ENCODE measurements at places on chromosomes 16 and 17.

DNA sequence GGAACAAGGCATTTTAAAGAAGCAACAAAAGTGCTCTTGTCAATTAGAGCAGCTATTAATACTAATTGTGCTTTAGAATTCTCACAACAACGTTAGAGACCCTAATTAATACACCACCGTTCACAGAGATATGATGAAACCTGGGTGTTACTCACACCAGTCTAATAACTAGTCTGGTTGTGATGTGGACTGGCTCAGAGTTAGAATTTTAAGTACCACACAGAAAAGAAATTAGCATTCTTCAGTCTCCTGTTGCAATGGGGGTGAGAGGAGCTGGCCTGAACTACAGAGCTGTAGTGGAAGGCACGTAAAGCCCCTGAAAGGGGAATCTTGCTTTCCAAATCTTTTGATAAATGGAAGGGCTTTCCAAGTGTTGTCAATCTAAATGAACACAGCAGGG is 240.8 kb upstream of the TOX3 start:
- no peak for DNase-seq

DNA sequence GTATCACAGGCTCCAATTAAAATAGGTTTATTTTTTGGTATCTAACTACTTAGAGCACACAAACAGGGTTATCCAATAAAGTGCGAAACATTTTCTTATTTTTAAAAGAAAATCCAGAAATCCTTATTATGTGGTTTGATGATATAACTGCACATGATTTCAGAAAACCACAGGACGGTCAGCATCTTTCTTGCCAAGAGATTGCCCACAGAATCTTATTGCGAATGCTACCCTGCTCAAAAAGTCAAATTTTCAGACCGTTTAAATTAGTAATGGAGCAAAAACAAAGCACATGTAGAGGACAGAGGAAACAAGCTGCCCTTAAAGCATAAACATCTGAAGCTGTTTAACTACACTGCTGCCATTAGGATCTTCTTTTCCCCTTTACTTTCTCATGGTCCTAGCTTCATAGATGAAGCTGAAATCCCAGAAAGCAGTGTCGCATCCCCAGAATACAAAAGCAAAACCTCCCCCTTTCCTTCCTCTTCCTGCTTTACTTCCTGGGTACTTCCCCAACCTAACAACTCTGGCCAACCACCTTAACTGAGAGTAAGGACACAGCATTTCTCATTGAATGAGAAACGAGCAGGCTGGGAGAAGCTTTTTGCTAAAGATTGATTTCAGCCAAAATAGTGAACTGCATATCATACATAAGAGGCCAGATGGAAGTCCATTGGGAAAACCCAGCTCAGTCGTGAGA is 43.7 kb downstream of the CMTM4 start:
- DNase-seq = no peak

DNA sequence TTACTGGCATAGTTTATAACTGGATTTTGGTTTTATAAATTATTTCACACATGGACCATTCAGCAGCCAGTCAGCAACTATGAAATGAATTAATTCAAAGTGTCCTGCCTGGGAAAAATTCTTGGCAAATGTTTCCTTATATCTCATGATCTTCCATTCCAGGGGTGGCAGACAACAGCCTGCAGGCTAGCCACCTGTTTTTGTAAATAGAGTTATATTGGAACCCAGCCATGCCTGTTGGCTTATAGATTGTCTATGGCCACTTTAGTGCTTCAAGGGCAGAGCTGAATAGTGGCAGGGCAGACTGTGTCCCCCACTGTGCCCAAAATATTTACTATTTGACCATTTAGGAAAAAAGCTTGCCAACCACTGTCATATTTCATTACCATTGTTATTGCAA is 613.7 kb downstream of the TMEM114 start:
- no peak for DNase-seq

DNA sequence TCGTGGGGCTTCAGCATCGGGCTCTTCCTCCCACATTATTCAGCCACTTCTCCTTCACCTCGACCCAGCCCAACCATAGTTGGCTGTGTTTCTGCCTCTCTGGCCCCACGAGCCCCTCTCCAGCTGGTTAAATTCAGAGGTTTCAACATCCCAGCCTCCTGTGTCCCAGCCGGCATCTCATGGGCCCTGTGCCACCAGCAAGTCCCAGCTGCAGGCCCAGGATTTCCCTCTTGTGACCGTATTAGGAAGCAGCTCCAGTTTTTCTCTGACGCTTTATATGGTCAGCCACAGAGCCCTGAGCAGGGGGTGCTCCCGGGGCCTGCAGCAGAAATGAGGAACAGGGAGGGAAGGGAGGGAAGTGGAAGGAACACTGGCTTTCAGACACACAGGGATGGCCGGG is 27.4 kb downstream of the MYH11 start:
- peak; percentile 10 for DNase-seq

DNA sequence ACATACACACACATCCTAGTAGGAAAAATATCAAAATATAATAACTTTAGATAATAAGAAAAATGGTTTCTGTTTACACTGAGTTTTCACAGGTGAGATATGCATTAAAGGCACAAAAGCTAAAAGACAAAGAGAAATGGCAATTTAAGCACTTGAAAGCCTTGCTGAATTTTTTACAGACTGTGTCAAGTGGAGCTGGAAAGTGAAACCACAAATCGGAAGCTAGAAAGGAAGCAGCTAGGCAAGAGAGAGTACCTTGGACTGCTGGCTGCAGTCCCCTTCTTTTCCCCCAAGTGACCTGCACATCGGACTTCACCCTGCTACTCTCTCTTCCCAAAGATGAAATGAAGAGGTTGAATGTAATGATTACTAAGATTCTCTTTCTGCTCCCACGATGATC is 135.1 kb downstream of the CDH13 start:
- peak; percentile 12 for DNase-seq

- peak; percentile 81 for DNase-seq
These were observed 22.6 kb downstream of the GJD3 start for GRCh38 chr17:40341808-40342503.

- DNase-seq = no peak
These were observed 535.4 kb downstream of the CDH8 start for GRCh38 chr16:61500851-61501250.

- DNase-seq = no peak
These were observed 1.8 kb downstream of the SALL1 start for GRCh38 chr16:51149251-51149661.

GRCh38 chr17:8709006-8709405 is 35.6 kb downstream of the CCDC42 start:
- DNase-seq = no peak

- DNase-seq = no peak
These were observed 1400.1 kb downstream of the CDH8 start for GRCh38 chr16:60636117-60636516.

DNA sequence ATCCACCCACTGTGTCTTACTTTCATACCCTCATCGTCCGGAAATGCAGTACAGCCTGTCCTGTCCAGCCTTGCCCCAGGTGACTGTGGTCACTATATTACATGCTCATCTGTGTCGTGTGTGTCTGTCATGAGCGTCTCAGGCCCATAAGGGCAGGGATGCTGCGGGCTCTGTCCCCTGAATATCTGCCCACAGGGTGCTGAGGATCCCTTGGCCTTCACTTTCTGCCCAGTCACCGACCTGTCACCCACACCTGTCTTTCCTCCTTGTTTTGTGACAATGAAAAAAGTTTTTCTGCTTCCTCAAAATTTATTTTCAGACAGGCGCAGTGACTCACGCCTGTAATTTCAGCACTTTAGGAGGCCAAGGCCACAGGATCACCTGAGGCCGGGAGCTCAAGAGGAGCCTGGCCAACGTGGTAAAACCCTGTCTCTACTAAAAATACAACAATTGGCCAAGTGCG is 1.4 kb upstream of the CTRB1 start:
- no peak for DNase-seq

GRCh38 chr16:15770107-15770506 is 86.7 kb downstream of the MYH11 start:
- no peak for DNase-seq

DNA sequence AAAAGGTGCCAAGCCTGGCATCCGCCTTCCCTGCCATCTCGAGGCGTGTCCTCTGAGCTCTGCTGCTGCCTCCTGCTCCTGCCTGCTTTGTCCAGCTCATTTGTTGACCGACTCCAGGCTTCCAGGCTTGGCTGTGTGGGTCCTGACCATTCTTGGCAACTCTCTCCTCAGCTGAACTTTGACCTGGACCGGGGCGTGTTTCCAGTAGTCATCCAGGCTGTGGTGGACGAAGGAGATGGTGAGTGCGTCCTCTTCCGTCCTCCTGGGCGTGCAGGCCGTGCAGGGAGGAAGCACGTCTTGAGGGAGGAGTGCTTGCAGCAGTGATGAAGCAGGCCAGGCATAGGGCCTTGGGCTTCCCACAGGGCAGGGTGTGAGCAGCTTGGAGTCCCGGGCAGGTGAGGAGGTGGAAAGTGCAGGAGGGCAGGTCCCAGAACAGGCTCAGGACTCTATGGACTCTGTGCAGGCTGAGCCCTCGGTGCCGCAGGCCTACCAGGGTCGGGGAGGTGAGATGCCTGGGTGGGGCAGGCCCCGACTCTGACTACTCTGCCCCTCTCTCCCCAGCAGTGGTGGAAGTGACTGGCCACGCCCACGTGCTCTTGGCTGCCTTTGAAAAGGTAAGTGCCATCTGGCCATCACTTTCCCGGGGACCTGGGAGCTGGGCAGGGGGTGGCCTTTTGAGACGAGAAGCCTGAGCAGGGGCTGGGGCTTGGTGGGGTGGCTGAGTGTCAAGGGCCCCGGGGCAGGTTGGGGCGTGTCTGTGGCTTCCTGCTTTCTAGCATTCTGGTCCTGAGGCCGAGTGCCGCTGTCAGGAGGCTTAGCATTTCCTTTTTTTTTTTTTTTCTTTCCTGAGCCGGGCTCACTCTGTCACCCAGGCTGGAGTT is 28.6 kb upstream of the NUDT16L1 start:
- DNase-seq = peak; percentile 37

DNA sequence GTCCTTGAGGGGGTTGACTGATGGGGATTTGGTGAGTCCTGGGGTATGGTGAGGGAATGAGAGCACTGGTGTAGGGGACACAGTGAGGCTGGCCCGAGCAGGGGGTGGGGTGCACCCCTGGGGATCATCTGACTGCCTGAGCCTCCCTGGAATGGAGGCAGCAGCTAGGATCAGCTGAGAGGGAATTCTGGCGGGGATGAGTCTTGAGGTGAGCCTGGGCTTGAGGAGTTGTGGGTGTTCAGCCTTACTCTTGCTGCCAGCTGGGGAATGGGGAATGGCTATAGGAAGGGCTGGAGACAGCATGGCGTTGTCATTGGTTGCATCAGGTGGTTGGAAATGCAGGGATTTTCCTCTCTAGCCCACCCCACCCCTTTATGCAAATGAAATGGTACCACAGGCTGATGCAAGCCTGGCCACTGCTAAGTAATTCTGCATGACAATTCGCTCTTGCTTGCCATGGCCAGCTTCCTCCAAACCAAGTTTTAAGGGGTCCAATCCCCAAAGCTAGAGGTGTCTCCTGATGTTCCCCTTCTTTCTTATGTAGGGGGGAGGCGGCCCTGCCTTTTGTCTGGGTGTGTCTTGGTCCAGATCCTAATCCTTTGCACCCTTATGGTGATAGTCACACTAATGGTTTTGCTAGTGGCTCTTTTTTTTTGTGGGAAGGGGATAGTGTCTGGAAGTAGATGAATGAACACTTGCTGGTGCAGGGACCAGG is 7.5 kb downstream of the NFE2L1 start:
- DNase-seq = no peak

- DNase-seq = no peak
These were observed 14.5 kb upstream of the PRKCA start for GRCh38 chr17:66287911-66288310.

DNA sequence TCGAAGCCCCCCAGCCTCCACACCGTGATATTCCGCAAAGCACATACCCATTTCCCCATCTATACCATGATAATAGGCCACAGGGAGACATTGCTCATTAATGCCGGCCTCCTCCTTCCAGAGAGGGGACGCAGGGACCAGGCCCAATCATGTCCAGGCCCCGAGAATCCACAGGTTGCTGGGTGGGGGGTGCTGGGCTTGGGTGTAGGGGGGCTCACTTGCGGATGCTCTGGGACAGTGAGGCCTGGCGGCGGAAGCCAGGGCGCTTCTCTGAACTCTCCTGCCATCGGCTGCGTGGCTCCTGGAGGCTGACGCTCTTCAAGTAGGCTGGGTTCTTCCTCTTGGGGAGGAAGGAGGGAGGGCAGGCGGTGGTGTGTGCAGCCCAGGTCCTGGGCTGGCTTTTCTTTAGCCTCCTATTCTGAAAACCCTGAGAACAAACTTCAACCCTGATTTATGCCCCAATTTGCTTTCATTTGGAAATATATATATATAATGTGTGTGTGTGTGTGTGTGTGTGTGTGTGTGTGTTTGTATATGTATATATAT is 12.2 kb downstream of the AANAT start:
- DNase-seq = no peak

DNA sequence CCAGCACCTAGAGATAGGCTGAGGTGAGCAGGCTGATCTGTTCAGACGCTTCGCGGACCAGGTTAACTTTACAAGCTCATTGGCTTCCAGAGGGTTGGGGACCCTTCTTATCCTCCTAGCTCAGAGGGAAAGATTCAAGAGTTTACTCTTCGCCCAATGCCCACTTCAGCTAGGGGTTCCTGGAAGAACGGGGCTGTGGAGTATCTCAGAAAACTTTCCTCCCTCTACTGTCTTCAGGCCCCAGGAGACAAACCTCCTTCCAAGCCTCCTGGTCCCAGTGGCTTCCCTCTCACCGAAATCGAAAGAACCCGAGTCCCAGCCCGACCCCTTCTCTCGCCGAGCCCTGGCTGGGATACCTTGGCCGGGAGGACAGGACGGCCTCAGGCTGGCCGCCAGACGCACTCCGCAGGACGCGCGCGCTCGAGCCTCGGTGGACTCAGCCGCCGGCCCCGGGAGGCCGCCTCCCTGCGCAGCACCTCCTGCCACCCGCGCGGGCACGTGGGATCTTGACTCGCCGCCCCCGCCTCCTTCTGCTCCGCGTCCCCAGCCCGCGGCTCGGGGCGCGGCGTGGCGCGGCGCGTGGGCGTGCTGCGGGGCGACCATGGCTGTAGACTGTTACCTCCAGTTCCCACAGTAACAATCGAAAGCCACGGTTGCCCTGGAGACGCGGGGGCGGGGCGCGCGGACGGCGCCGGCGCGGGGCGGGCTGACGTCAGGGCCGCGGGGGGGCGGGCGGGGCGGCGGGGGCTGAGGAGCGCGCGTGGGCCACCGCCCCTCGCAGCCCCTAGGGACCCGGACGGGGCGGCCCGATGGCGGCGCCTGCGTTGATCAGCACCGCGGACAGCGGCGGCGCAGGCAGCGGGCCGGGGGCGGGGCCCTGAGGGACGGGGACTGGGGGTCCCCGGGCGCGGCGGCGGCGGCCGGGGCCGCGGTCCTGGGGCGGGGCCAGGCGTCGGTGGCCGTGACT is 5.3 kb upstream of the HIC1 start:
- DNase-seq = peak; percentile 84

Data from thyroid gland (tissue), 4 donors.